ENCODE measurements at places on chromosomes 4 and X. TPM values are rescaled to one million over a fixed set of nuclear protein-coding genes. Genes with fewer than 3 reads are reported as not detected.

The DCAF12L2 gene
- 0.51 TPM for total RNA-seq

The JADE1 gene
- total RNA-seq: 9.1 TPM

The NDNF gene
- 1.3 TPM for total RNA-seq

The CXCL8 gene
- not detected for total RNA-seq

The DNAAF6 gene
- total RNA-seq: not detected

The HSFX3 gene
- total RNA-seq: not detected

The CLNK gene
- total RNA-seq: not detected

The NALF2 gene
- total RNA-seq: 9.8 TPM

The PFKFB1 gene
- total RNA-seq: 1.1 TPM

The ANK2 gene
- 1,513 TPM for total RNA-seq

DNA sequence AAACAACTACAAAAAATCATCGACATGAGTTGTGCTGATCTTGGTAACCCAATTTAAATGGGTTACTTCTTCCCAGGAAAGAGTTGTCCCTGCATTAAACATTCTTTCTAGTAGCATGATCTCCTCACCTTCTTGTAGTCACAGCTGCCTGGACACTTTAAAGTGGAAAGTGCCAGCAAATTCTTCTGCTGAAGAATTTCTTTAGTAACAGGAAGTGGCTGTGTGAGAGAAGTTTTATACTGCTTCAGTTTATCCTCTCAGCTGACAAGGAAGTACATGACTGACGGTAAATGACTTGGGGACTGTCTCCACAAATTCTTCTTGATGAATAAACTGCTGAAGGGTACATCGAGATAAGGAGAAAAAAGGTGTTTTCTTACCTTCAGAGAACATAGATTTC, 18.2 kb upstream of the TNIP3 start:
- H3K36me3 ChIP-seq: no peaks in the 10 kb centered on the region
- no peak for DNase-seq
- H3K4me3 ChIP-seq: no peak overlapping the region
- no peaks in the 10 kb centered on the region for H3K27me3 ChIP-seq
- no peaks in the 10 kb centered on the region for H3K4me1 ChIP-seq

DNA sequence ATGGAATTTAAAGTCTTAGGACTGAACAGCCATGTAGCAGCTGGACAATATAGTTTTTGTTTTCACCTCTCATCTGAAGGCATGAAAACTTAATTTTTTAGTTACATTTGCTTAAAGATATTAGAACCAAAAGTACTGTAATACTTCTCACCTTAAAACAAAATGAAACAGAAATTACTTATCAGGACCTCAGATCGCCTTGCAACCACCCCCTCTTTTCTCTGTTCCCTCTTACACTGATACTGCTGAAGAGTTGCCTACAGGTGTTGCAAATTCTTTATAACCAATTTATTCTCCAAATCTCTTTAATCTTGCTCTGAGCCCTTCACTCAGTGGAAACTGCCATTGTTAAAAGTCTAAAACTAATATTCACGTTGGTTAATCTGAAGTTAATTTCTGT, 145.0 kb downstream of the SPCS3 start:
- no peaks in the 10 kb centered on the region for H3K27me3 ChIP-seq
- no peaks in the 10 kb centered on the region for H3K36me3 ChIP-seq
- no peak overlapping the region for H3K27ac ChIP-seq

- no peak overlapping the region for H3K4me3 ChIP-seq
- DNase-seq: no peak
- H3K36me3 ChIP-seq: no peaks in the 10 kb centered on the region
- H3K4me1 ChIP-seq: no peaks in the 10 kb centered on the region
Measured at GRCh38 chr4:124869961-124870495, 157.5 kb upstream of the ANKRD50 start.

DNA sequence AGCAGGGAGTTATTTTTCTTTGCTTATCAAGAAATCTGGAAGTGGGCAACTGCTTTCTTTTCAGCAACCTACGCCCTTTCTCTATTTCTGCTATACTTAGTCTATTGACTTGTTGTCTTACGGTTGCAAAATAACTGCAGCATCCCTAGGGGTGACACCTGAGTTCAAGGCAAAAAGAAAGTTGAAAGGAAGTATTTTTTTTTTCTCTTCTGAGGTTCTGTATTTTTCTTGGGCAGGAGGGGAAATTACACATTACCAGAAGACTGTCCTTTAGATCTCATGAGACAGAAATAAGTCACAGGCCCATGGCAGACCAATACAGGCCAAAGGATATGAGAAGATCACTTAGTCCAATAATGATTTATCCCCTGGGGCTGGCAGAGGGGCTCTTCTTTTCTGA, 204.7 kb upstream of the CASK start:
- H3K36me3 ChIP-seq: no peaks in the 10 kb centered on the region
- no peak overlapping the region for H3K27ac ChIP-seq
- no peaks in the 10 kb centered on the region for H3K4me1 ChIP-seq
- no peak overlapping the region for H3K4me3 ChIP-seq

- no peak overlapping the region for H3K27ac ChIP-seq
- no peaks in the 10 kb centered on the region for H3K27me3 ChIP-seq
- no peak overlapping the region for H3K4me3 ChIP-seq
- no peak for DNase-seq
- no peaks in the 10 kb centered on the region for H3K36me3 ChIP-seq
Measured at GRCh38 chr4:69490271-69490670, 5.4 kb downstream of the UGT2B4 start.

DNA sequence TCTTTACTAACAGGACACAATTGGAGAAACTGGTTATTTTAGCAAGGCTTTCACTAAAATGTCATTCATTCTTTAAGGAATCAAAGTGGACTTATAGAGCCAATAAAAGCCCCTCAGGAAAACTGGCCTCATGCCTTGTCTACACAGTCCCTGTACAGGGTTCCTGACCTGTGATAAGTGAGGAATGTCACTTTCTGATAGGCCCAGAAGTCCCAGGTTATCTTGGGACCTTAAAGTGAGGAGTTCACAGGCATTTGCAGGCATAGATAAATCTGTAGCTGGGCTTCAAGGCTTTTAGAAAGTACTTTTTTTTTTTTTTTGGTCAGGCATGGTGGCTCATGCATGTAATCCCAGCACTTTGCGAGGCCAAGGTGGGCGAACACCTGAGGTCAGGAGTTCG, 19.4 kb upstream of the STPG2 start:
- DNase-seq: no peak
- no peak overlapping the region for H3K27ac ChIP-seq
- peaks cover 5% of the 10 kb centered on the region for H3K27me3 ChIP-seq
- H3K36me3 ChIP-seq: no peaks in the 10 kb centered on the region

DNA sequence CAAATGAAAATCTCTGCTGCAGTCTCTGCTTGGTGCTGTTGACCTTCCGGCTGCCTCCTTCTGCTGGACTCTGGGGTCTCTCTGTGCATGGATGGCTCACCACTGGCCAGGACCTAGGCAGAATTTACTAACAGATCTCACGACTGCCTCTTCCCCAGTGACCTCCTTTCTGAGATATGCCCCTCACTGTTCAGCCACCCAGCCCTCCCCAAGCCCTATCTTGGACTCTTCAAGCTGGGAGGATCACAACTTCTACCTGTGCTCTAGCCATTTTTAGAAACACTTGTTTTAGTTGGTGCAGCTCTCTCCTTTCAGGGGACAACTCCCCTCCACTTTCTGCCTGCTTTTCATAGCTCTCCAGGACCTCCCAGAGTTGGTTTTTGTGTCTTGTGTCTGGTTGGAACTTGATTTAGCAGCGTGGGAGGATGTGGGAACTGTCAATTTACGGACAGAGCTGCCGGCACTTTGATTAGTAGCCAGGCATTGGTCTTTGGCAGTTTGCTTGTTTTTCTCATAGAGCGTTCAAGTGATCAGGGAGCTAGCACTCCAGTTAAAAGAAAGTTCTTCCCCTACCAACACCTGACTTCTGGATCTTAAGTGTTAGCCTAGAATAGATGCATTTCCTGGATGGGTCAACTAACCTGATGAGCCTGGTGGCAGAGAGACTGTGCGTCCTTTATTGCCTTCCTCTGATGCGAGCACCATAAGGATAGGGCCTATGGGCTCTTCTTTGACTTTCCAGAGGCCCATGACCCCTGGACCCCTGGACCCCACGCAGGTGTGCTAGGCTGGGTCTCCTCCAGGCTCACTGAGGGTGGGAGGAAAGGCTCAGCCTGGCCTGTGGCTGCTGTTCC, 6.5 kb downstream of the RGS12 start:
- H3K4me3 ChIP-seq: no peak overlapping the region
- H3K4me1 ChIP-seq: peaks cover 36% of the 10 kb centered on the region
- H3K27me3 ChIP-seq: peaks cover 11% of the 10 kb centered on the region
- H3K36me3 ChIP-seq: no peaks in the 10 kb centered on the region
- no peak for DNase-seq

- no peak overlapping the region for H3K27ac ChIP-seq
- no peaks in the 10 kb centered on the region for H3K36me3 ChIP-seq
- H3K4me3 ChIP-seq: no peak overlapping the region
- H3K27me3 ChIP-seq: no peaks in the 10 kb centered on the region
Measured at GRCh38 chrX:150372756-150373155, 9.6 kb downstream of the MAMLD1 start.

GRCh38 chr4:8580321-8581093, at the start of gene GPR78:
Gene GPR78, plus strand, starts transcription at chr4:8580392. Its CDS starts 591 bp downstream, at chr4:8580983.
- no peaks in the 10 kb centered on the region for H3K36me3 ChIP-seq
- peaks cover 13% of the 10 kb centered on the region for H3K27me3 ChIP-seq
- no peak within 1 kb of the TSS for H3K27ac ChIP-seq
- H3K4me3 ChIP-seq: peak within 1 kb of the TSS; percentile 87
- DNase-seq: peak; percentile 63

GRCh38 chr4:8897251-8898167, 25.9 kb upstream of the HMX1 start:
- no peaks in the 10 kb centered on the region for H3K4me1 ChIP-seq
- DNase-seq: no peak
- H3K4me3 ChIP-seq: no peak overlapping the region
- H3K27me3 ChIP-seq: peaks cover 17% of the 10 kb centered on the region

- peaks cover 8% of the 10 kb centered on the region for H3K27me3 ChIP-seq
- H3K27ac ChIP-seq: no peak overlapping the region
- no peak for DNase-seq
- no peak overlapping the region for H3K4me3 ChIP-seq
- peaks cover 1% of the 10 kb centered on the region for H3K4me1 ChIP-seq
Measured at GRCh38 chrX:153669901-153670731, 3.5 kb downstream of the PNCK start.

GRCh38 chr4:119739796-119740195, 111.2 kb upstream of the PDE5A start:
- H3K4me1 ChIP-seq: no peaks in the 10 kb centered on the region
- DNase-seq: no peak
- no peaks in the 10 kb centered on the region for H3K36me3 ChIP-seq
- no peaks in the 10 kb centered on the region for H3K27me3 ChIP-seq
- H3K27ac ChIP-seq: no peak overlapping the region
- H3K4me3 ChIP-seq: no peak overlapping the region

DNA sequence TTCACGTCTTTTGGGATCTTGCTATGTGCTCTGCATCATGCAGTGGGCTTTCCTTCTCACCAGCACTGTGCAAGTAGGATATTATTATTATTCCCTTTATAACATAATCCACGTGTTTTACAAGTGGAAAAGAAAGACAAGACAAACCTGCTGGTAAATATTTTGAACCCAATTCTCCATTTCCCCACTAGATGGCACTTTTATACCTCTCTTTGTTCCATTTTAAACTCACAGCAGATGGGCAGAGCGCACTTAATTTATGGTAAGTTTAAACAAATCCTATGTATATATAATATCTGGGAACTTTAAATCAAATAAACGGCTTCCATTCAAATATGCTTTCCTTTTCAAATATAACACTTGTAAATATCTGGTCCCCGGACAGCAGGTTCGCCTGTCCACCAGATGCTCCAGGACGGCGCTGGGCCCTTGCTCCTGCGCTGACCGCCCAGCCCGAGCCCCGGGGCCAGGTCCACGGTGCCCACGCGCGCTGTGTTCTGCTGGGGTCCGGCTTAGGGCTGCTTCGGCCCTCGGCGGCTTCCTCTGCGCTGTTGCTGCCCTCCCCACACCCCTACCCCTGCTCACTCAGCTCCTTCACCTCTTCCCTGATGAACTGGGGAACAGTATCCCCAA, 31.1 kb downstream of the F11 start:
- DNase-seq: no peak
- peak overlapping the region; percentile 5 for H3K4me3 ChIP-seq
- peaks cover 3% of the 10 kb centered on the region for H3K27me3 ChIP-seq
- H3K36me3 ChIP-seq: no peaks in the 10 kb centered on the region
- no peak overlapping the region for H3K27ac ChIP-seq

GRCh38 chr4:26741491-26741871, 119.2 kb upstream of the STIM2 start:
- H3K27ac ChIP-seq: no peak overlapping the region
- peaks cover 6% of the 10 kb centered on the region for H3K36me3 ChIP-seq
- no peaks in the 10 kb centered on the region for H3K27me3 ChIP-seq

GRCh38 chr4:65050786-65051185, 619.5 kb downstream of the EPHA5 start:
- H3K4me1 ChIP-seq: peaks cover 5% of the 10 kb centered on the region
- H3K27ac ChIP-seq: no peak overlapping the region
- H3K36me3 ChIP-seq: no peaks in the 10 kb centered on the region
- H3K4me3 ChIP-seq: no peak overlapping the region
- H3K27me3 ChIP-seq: no peaks in the 10 kb centered on the region
- DNase-seq: no peak

Measured in glutamatergic neuron (in vitro differentiated cells).